NCI-H1694 treated with DMSO at 0.1 percent for 48 hours (cell line): ENCODE measurements at places on chromosomes 6 and 20.

- DNase-seq: no peak
Observed at GRCh38 chr6:160791459-160791858, 89.4 kb downstream of the PLG start.

DNA sequence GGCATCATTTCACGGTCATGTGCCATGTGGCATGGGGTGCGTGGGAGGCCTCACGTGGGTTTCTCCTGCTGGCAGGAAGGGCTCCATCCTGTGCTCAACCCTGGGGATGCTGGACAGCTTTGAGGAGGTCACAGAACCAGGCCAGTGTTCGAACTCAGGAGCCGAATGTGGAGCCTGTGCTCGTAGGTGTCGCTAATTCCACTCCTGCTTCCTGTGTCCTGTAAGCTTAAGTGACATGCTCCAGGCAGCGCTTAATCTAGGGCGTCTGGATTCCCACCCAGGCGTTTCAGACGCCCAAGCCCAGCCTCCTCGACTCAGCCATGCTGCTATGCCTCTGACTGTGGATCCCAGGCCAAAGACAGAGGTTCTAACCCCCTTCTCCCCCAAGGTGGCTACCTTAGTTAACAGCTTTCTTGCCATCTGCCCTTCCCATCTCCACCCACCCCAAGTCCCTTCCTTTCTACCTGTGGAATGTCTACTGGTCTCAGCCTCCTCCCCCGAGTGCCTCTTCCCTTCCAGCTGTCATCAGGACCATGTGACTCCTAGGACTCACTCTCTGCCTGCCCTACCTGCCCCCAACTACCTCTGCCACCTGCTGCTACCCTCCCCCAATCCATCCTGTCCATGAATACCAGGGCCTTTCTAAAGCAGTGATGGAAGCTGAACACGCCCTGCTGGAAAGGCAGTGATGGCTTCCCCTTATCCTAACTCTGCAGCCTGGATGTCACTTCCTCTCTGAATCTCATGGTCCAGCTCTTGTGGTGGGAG lies 255.1 kb downstream of the CDH26 start:
- DNase-seq: no peak

- DNase-seq: peak; percentile 9
Observed at GRCh38 chr20:10185741-10186558, 32.7 kb upstream of the SNAP25 start.

- peak; percentile 39 for DNase-seq
Observed at GRCh38 chr6:169789944-169790927, 38.8 kb downstream of the ERMARD start.

GRCh38 chr6:56314683-56315523 lies 67.5 kb upstream of the COL21A1 start:
- no peak for DNase-seq

- no peak for DNase-seq
Observed at GRCh38 chr6:170522565-170523183, 30.4 kb downstream of the PSMB1 start.

- no peak for DNase-seq
Observed at GRCh38 chr6:5090603-5091002, 5.5 kb downstream of the PPP1R3G start.
